SK-N-SH (cell line): ENCODE measurements at places on chromosomes 16 and 17. TPM values are rescaled to one million over a fixed set of nuclear protein-coding genes. Genes with fewer than 3 reads are reported as not detected.
A peak's percentile ranks its signal among the peaks of the same experiment; 100 is the strongest.

TMED6 gene
- polyA plus RNA-seq: not detected in 2 replicates

DRG2 gene
- 39.9 and 43.9 TPM in 2 replicates for polyA plus RNA-seq

SCARF1 gene
- polyA plus RNA-seq: 0.39 TPM in 2 replicates

KCNJ16 gene
- not detected in 2 replicates for polyA plus RNA-seq

CCDC154 gene
- polyA plus RNA-seq: 0.35 and 0.41 TPM in 2 replicates

DNA sequence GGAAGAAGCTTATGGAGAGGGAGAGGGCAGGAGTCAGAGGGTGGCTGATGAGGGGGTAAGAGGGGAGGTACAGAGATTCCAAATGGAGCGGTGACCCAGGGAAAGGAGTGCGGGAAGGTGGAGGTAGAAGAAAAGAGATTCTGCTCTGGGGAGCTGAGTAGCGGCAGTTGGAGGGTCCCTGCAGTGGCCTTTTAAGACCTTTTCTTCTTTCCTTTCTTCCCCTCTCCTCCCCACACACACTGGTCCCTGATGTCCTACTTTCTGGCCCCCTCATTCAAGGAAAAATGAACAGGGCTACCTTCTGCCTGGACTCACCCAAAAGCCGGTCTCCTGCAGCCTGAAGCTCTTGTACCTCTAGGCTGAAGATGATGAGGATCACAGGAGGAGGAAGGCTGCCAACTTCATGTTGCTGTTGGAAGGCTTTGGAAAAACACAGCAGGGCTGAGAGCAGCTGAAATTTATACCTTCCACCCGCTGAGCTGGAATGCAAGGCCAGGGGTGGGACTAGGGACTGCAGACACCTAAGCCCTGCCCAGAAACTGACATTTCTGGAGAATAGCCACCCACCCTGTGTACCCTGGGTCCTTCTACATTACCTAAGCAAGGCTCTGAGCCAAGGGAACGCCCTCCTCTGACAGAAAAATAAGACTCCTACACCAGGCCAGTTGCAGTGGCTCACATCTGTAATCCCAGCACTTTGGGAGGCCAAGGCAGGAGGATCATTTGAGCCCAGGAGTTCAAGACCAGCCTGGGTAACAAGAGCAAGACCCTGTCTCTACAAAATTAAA lies 9.4 kb upstream of the HEATR6 start:
- no peak overlapping the region for H3K4me3 ChIP-seq
- H3K36me3 ChIP-seq: no peaks in the 10 kb centered on the region
- peaks cover 22% of the 10 kb centered on the region for H3K4me1 ChIP-seq
- H3K27me3 ChIP-seq: no peaks in the 10 kb centered on the region

DNA sequence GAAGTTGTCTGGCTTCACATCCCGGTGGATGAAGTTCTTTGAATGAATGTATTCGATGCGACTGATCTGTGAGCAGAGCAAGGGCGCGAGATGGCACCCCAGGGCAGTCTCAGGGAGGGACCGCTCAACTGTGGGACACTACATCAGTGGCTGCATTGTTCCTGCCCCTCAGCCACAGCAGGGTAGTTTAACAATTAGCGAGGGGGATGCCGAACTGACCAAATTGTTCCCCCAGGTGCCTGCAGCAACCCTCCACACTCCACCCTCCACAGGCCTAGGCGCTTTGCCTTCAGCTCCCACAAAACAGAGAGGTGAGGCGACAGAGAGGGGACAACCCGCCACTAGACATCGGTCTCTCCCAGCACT lies 20.3 kb downstream of the CSNK1D start:
- DNase-seq: no peak
- peaks cover 76% of the 10 kb centered on the region for H3K36me3 ChIP-seq
- no peaks in the 10 kb centered on the region for H3K4me1 ChIP-seq
- H3K27ac ChIP-seq: no peak overlapping the region
- no peak overlapping the region for H3K4me3 ChIP-seq
- H3K27me3 ChIP-seq: no peaks in the 10 kb centered on the region

- H3K4me1 ChIP-seq: peaks cover 44% of the 10 kb centered on the region
- H3K27ac ChIP-seq: no peak overlapping the region
- peaks cover 58% of the 10 kb centered on the region for H3K36me3 ChIP-seq
- H3K27me3 ChIP-seq: no peaks in the 10 kb centered on the region
- H3K4me3 ChIP-seq: no peak overlapping the region
Observed at GRCh38 chr17:42669977-42670788, 6.6 kb downstream of the PLEKHH3 start.

- H3K36me3 ChIP-seq: no peaks in the 10 kb centered on the region
- no peak overlapping the region for H3K27ac ChIP-seq
- DNase-seq: no peak
- H3K4me3 ChIP-seq: no peak overlapping the region
- peaks cover 20% of the 10 kb centered on the region; the same call in 1 of the 2 replicates for H3K27me3 ChIP-seq
Observed at GRCh38 chr17:879546-880442, 97.6 kb downstream of the MRM3 start.

GRCh38 chr16:19784183-19784736 lies 66.2 kb downstream of the IQCK start:
- H3K4me3 ChIP-seq: no peak overlapping the region
- no peak overlapping the region for H3K27ac ChIP-seq
- H3K27me3 ChIP-seq: no peaks in the 10 kb centered on the region
- no peak for DNase-seq
- no peaks in the 10 kb centered on the region for H3K4me1 ChIP-seq
- no peaks in the 10 kb centered on the region for H3K36me3 ChIP-seq

DNA sequence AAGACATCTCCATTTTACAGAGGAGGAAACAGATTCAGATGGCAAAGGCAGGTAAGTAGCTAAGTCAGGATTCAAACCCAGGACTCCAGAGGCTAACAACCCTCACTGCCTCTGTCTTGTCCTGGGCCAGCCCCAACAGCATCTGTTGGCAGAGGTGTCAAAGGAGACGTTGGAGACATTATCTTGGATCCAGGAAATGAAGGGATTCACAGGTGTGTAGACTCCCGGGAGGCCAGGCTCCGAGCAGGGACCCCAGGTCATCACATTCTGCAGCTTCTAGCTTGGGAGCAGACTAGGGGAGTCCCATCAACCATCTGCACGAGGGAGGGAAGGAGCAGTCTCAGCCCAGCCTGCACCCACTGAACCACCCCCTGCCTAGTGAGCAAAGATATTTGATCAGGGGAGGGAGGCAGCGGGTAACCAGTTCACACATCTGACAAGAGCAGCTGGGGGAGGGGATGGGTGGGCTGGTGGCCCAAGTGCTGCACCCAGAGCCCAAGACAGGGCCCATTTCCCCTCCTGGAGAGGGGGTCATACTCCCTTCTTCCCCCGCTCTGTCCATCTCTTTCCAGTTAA lies 1.0 kb upstream of the B9D1 start:
- H3K27me3 ChIP-seq: no peaks in the 10 kb centered on the region
- H3K27ac ChIP-seq: no peak overlapping the region
- H3K36me3 ChIP-seq: peaks cover 2% of the 10 kb centered on the region; the same call in 1 of the 2 replicates
- H3K4me1 ChIP-seq: peaks cover 13% of the 10 kb centered on the region; the same call in 1 of the 2 replicates
- DNase-seq: no peak

DNA sequence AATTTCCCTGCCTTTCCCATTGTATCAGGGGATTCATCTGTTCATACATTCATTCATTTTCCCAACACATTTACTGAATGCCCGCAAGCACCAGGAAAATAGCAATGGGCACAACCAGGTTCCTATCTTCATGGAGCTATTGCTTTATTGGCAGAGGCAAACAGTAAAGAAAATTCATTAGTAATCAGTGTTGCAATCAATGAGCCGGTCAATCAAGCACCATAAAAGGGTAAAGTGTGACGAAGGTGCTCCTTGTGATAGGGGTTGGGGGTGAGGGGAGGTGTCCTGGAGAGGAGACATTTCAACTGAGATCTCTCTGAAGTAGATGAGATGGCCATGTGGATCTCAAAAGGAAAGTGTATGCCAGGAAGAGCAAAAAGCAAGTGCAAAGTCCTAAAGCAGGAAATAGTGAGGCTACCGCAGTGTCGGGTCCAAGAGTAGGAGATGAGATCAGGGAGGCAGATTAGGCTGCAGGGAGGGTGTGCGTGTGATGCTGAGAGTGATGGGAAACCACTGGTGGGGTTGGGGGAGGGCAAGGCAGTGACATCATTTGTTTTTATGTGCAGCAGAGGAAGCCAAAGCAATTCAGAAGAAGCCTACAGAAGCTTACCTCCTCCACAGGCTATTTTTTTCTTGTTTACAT lies 28.4 kb downstream of the CDH13 start:
- H3K4me3 ChIP-seq: no peak overlapping the region
- no peaks in the 10 kb centered on the region for H3K36me3 ChIP-seq
- H3K4me1 ChIP-seq: peaks cover 62% of the 10 kb centered on the region
- DNase-seq: no peak
- H3K27ac ChIP-seq: peak overlapping the region; percentile 96

DNA sequence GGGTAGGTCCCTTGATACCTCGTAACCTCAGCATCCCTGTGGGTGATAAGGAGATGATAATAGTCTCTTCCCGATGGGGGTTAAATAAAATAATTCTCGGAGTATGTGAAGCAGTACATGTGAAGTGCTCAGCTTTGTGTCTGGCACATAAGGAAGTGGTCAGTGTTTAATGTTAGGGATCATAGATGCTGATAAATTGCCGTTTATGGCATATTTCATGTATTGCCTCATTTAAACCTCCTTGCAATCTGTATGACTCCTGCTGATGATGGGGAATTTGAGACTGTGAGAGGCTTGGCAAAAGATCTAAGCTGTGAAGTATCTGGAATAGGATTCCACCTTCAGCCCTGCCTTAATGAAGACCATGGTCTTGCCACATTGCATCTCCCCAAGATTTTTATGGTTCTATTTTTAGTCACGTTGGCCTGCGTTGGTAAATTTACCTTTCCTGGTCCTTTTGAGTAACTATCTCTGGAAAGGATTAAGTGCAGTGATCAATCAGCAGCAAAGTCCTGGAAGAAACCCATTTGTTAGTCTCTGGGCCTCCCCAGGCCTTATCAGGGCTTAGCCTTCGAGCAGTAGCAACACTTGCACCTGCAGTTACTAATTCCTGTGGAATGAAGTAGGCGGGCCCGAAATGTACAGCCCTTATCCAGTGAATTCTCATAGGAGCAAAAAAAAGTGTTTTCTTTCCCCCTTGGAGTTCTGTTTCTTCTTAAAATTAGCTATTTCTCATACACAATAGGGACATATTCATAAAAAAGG lies 144.9 kb downstream of the WWOX start:
- H3K27ac ChIP-seq: no peak overlapping the region
- DNase-seq: no peak
- H3K27me3 ChIP-seq: no peaks in the 10 kb centered on the region
- no peaks in the 10 kb centered on the region for H3K4me1 ChIP-seq

GRCh38 chr16:85245307-85246172 lies 133.3 kb upstream of the CIBAR2 start:
- H3K36me3 ChIP-seq: no peaks in the 10 kb centered on the region
- H3K27me3 ChIP-seq: no peaks in the 10 kb centered on the region
- H3K27ac ChIP-seq: peak overlapping the region; percentile 59

GRCh38 chr16:85136702-85137322 lies 24.5 kb upstream of the CIBAR2 start:
- H3K36me3 ChIP-seq: no peaks in the 10 kb centered on the region
- H3K27me3 ChIP-seq: no peaks in the 10 kb centered on the region
- H3K4me1 ChIP-seq: peaks cover 25% of the 10 kb centered on the region
- H3K4me3 ChIP-seq: peak overlapping the region; percentile 45
- DNase-seq: peak; percentile 74

DNA sequence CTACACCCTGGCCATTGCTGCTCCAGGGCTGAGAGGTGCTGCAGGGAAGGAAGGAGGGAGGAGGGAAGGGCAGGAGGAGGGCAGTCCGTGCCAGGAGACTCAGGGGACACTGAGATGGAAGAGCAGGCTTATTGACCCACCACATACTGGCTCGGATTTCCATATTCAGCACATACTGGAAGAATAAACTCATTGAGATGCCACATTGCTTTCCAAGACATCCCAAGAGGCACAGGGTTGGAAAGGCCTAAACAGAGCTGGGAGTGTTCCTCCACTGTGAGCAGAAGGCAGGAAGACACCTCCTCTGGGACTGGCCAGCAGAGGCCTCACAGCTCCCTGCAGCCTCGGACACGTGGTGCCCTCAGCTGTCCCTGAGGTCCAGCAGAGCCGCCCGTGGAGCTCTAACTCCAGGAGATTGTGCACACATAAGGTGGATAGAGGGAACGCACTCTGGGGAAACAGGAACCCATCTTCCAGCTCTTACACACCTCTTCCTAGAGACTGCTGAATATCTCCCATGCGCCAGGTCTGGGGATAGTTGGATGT lies 17.4 kb downstream of the CCDC182 start:
- peaks cover 23% of the 10 kb centered on the region; the same call in 1 of the 2 replicates for H3K4me1 ChIP-seq
- H3K36me3 ChIP-seq: no peaks in the 10 kb centered on the region
- H3K27me3 ChIP-seq: peaks cover 16% of the 10 kb centered on the region
- H3K4me3 ChIP-seq: no peak overlapping the region
- H3K27ac ChIP-seq: no peak overlapping the region

GRCh38 chr16:84616515-84616914 lies 1.4 kb downstream of the COTL1 start:
- H3K36me3 ChIP-seq: no peaks in the 10 kb centered on the region; the same call in 1 of the 2 replicates
- peak overlapping the region; percentile 68; the same call in 1 of the 2 replicates for H3K4me3 ChIP-seq
- peaks cover 17% of the 10 kb centered on the region for H3K4me1 ChIP-seq

DNA sequence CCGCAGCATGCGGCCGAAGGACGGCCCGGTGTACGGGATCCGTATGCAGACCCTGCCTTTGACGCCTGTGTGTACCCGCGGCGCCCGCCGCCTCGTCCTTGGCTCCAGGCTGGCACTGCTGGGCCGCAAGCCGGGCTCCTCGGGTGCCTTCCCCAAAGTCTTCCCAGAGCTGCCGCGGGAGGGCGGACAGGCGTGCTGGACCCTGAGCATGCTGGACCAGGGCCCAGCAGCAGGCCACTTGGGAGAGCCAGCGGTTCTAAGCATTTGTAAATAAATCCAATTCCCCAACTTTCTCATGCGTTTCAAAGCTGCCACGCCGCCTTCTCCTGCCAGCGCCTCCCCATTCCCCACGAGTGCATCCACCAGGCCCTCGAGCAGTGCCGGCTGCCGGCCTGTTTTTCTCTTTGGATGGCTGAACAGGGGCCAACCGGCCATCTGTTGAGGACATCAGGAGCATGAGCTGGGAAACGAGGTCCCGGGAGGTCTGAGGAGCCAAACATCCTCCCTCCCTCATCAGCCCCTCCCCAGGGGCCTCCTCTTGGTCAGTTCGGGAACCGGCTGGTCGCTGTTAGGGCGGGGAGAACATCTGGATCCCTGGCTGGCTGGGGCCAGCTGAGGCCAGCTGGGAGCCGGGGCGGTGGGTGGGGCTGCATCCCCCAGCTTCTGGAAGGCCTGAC lies 20.5 kb upstream of the PABPN1L start:
- no peaks in the 10 kb centered on the region for H3K4me1 ChIP-seq
- peaks cover 35% of the 10 kb centered on the region for H3K27me3 ChIP-seq
- H3K4me3 ChIP-seq: no peak overlapping the region
- no peaks in the 10 kb centered on the region for H3K36me3 ChIP-seq
